ENCODE measurements at places on chromosomes 5 and 9.
A peak's percentile ranks its signal among the peaks of the same experiment; 100 is the strongest.

DNA sequence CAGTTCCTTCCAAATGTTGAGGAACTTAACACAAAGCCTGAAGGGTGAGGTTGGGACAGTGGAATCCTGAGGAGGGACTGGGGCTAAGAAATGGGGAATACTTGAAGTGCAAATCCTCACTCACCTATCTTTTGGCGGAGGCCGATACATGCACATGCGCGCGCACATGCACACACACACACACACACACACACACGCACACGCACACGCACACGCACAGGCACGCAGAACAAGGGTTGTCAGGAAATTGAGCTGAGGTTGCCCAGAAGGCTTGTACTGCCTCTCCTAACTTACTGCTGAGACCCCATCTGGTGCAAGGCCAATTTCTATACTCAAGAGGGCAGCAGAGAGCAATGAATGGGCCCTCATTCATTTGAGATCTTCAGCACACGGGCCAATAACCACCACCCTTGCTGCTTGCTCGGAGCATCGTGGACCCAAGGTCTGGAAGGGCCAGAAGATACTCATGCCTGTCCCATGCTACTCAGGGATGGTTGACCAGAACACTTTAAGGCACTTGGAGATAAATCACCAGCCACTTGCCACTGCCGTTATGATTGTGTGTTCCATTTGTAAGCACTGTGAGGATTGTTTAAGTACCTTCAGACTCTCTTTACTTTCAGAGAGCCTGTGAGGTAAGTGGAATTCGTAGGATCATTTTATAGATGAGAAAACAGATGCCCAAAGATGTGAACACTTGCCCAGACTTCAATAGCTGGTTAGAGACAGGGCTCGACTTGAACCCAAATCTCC lies 21.5 kb downstream of the BTF3 start:
- DNase-seq = peak; percentile 72

- no peak for DNase-seq
Observed at GRCh38 chr9:110601098-110601497, 21.6 kb upstream of the SVEP1 start.

DNA sequence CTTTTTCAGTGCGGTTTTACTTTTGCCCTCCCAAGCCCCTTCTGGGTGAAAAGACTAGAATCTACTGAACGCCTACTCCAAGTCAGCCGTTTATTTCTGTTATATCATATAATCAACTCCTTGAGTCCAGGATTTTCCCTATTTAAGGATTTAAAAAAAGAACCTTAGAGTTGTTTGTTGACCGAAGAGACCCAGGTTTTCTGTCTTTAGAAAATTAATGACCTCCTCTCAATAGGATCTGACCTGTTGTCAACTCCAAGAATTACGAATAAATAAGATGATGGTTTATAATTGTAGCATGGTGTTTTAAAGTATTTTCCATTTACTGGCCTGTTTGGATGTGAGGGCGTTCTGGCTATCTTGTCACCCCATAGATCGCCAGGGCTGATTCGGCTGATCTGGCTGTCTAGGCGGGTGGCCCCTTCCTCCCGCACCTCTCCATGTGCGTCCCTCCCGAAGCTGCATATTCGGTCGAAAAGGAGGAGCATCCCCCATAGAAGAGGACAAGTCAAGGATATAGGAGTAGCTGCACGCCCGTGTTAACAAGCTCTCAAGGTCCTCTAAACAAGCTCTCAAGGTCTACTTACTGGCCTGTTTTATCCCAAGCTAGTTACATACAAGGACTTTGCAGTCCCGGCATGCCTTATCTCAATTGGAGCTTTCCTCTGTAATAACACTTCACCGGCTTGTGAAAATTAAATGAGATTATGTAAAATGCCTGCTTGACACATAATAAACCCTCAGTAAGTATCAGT lies 1.1 kb upstream of the UBAP2 start:
- DNase-seq = no peak

- DNase-seq = no peak
Observed at GRCh38 chr5:73859696-73860095, 233.7 kb downstream of the ARHGEF28 start.

DNA sequence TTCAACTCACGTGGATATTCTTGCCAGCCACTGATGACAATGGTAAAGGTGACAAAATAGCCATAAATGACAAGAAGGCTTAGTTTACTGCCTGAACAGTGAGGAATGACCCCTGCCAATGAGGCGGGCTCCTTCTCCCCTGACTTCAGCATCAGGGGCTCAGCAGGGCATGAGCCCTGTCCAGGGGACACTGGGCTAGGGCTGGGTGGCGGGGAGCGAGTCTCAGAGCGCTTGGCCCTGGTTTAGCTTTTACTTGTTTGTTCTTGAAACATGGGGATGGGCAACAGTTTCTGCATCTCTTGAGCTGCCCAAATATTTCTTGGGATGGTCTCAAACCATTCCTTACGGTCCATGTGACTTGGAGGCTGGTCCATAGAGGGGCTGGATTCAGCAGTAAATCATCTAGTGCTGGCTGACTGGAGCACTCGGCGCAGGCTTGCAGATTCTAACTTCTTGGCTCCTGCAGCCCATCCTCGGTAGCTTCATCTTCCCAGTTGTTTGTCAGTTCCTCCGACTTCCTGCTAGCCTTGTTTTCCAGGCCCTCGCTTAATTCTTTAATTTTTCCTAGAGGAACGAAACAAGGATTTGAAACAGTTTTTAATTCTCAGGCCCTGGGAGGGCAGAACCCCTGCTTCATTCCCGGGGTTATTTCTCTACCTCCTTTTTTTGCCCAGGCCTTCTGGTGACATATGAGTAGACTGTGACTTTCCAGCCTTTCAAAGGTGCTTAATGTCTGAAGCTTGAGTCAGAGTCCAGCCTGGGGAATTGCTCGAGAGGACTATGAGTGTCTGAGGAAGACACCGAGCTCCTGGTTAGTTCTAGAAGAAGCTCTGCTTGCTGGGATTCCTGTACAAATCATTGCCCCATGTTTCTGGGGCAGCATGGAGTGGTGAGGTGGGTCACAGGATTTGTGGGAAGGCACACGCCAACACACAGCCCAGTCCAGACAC lies 4.5 kb upstream of the HMCN2 start:
- no peak for DNase-seq

- no peak for DNase-seq
Observed at GRCh38 chr5:96692441-96692840, 30.3 kb downstream of the CAST start.

GRCh38 chr5:4963265-4963664 lies 176.9 kb upstream of the ADAMTS16 start:
- no peak for DNase-seq

DNA sequence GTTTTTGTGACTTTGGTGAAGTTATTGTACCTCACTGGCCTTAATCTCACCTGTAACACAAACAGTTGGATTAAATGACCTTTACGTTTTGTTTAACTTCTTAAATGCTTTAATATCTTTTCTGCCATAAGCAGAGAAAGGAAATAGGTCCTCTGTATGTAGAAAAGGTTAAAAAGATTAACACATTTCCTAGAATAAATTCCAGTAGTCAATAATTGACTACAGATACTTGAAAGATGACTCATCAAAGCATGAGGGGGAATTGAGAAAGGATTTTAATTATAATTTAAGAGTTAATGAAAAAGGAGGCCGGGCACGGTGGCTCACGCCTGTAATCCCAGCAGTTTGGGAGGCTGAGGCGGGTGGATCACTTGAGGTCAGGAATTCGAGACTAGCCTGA lies 35.8 kb upstream of the CMYA5 start:
- no peak for DNase-seq

- DNase-seq = peak; percentile 81
Observed at GRCh38 chr5:111092062-111092853, at the start of gene WDR36. TSS of gene WDR36 (plus strand) at chr5:111092348. CDS start at chr5:111092457, 109 bp downstream.

GRCh38 chr5:73967347-73967746 lies 341.4 kb downstream of the ARHGEF28 start:
- DNase-seq = no peak

GRCh38 chr9:100027543-100027942 lies 71.3 kb downstream of the ERP44 start:
- no peak for DNase-seq

- no peak for DNase-seq
Observed at GRCh38 chr5:72438141-72438540, 69.1 kb downstream of the ZNF366 start.

GRCh38 chr9:117343427-117343826 lies 71.4 kb downstream of the ASTN2 start:
- DNase-seq = no peak

DNA sequence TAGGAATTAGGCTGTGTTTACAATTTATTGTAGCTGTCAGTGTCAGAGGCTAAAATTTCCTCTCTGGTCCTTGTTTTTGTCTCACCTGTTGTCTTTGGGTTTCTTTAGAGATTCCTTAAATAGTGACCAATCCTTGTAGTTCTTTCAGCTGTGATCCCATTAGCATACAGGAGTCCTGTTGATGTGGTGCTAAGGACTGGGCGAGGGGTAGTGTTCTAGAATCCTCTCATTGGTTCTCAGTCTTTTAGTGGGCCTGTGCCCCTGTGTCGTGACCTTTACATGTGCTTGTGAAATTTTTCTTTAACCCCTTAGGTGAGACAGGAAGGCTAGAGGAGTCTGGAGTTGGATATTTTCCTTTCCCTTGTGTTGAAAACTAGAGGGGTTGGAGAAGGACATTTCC lies 51.2 kb downstream of the ZNF618 start:
- no peak for DNase-seq

DNA sequence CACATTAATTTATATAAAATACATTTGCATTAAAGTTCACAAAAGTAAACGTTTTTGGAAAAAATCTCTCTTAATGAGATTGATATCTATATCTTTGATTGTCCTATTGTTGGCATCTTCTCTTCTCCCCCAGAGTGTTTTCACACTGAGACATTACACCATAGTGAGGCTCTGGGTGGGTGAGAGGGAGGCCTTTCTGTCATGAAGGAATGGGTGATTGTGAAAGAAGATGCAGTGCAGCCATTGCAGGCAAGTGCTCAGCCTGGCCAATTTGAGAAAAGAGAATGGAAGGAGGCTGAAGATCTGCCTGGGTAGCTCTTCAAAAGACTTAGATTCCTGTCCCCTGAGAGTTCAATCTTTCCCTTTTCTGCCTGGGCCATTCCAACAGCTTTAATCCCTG lies 140.8 kb downstream of the SLC12A2 start:
- no peak for DNase-seq

- DNase-seq = no peak
Observed at GRCh38 chr9:78238046-78239038, 2.5 kb downstream of the CEP78 start.

DNA sequence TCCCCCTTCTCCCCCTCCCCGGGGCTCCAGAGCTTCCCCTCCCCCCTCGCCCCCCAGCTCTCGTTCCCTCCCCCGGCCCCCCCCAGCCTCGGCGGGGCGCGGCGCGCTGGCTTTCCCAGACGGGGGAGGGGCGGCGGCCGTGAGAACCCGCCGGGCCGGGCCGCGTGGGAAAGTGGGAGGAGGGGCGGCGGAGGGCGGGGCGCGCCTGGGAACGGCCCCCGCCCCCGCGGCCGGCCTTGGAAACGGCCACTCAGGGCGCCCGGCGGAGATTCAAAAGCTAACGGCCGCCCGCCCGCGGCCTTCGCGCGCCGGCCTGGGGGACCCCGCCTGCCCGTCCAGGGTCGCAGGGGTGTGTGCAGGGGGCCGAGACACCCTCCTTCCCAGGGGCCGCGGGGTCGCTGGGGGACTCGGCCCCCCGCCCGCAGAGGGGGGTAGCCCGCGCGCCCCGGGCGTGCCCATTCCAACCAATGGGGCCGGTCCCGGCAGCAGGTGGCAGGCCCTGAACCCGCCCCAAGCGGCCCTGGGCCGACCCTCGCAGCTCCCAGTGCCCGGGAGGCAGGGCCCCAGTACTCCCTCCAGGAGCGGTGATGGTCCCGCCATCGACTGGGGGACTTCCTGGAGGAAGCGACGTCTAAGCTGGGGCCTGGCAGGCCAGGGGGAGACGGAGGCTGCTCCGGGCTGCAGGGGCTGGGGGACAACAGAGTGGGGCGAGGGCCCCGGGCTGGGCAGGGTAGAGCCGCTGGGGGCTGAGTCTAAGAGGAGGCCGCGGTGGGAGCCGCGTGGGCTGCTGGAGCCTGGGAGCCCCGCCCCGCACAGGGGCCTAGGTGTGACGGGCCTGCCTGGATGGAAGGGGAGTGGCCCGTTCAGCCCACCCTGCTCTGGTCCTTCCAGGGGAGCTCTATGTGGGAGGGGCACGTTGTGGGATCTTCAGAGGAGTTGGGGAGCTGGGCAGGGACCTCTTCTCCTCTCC lies 14.2 kb upstream of the NRARP start:
- DNase-seq = no peak

- no peak for DNase-seq
Observed at GRCh38 chr9:97640325-97640724, 6.7 kb downstream of the NCBP1 start.

DNA sequence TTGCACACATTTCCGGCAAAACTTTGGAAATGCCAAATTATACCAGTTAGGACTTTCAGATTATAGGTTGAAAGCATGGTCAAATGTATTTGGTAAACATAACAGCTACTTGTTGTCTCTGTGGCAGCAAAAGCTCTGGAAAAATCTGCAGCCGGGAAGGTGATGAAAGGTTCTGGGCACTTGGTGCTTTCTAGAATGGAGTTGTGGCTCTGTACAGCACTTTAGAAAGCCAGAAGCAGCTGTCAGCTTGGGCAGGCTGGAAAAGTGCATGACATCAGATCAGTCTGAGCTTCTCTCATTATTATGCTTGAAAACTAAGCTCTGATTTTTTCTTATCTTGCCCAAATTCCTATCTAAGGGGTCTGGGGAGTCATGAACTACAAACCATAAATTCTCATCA lies 118.6 kb upstream of the MAST4 start:
- DNase-seq = no peak

- DNase-seq = no peak
Observed at GRCh38 chr9:69937360-69937759, 106.3 kb upstream of the MAMDC2 start.

DNA sequence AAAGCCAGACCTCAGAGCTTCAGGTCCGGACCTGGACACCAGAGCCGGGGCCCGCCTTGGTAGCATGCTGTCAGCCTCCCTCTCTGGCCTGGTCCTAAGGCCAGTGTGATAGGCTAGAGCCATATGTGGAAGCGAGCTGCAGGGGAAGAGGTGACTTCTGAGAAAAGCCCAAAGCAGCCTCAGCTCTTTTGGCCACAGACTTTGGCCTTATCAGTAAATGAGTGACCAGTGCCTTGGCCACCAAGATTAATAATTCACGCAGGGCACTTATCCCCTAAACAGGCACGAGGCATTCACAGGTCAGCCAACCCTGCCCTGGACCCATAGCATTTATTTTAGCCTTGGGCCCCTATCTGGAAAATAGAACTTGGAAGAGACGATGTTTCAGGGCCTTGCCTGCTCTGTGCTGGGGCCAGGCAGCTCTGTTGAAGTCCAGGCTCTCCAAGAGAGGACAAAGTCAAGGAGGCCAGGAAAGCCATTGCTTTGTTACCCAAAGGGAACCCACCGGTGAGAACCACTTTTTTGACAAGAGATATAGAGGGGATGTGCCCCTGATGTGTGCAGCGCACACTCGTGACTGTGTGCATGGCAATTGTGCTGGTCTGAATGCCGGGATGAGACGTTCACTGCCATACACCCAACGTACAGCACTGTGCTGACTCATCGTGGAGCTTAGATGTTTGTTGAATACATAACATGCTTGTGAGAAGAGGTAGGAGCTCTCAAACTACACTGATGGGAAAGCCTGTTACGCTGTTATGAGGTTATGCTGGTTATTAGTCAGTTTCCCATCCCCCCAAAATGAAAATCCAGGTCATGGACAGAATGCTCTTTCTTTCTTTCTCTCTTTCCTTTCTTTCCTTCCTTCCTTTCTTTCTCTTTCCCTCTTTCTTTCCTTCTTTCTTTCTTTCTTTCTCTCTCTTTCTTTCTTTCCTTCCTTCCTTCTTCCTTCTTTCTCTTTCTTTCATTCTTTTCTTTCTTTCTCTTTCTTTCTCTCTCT lies 5.0 kb upstream of the SLC34A1 start:
- no peak for DNase-seq

All from NCI-H1092 treated with DMSO at 0.1 percent for 48 hours (cell line).